AML-193 (cell line): ENCODE measurements at places on chromosomes 3 and 15.

DNA sequence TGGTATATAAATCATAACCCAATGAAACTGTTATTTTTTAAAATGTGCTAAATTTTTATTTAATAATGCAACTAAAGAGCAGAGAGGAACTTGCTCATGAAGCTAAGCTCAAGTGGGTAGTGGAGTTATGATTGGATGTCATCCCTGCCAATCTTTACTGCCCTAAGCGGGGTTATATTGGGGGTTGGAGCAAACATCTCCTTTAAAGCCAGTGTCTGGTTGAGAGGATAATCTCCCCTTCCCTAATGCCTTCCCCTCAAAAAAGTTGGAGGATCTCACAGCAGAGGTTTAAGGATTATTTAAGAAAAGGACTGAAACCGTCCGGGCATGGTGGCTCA is 32.1 kb upstream of the CLASP2 start:
- no peak for DNase-seq

DNA sequence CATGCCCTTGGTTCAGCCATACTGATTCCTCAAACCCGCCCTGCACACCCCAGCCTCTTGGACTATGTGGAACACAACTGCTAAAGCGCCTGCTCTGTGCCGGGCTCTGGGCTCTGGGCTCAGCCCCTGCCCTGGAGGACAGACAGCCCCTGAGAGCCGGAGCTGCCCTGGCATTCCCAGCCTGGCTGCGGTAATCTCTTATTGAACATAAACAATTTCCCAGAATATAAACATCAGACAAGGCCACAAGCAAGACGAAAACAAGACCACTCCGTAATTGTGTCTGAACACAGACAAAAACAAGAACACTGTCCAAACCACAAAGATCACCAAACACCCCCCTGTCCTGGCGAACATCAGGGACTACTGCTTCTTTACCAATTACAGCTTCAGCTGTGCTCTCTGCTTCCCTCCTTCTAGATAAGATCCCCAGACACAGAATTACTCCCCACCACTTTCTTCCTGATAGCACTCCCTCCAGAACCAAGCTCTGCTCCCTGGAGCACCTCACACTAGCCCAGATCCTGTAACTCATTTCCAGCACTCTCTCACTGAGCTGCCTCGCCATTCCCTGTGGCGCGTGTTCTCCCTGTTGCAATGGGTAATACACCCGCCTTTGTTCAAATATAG is 57.1 kb upstream of the TLE3 start:
- DNase-seq, result no peak

GRCh38 chr3:50610181-50610971 is 1.2 kb downstream of the CISH start:
- no peak for DNase-seq

DNA sequence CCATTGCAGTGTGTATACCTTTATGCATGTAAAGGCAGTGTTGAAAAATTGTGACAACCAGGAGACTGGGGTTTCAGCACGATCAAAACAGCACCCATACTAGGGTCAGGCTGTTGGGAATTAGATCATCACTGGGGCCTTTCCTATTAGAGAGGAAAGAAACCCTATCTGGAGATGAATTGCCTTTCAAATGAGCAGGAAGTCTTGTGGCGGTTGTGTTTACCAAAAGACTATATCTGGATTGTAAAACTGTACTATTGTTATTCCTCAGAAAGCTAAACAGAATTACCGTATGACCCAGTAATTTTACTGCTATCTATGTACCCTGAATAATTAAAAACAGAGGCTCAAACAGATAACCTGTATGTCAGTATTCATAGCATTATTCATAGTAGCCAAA is 10.1 kb downstream of the UBE2E1 start:
- no peak for DNase-seq

DNA sequence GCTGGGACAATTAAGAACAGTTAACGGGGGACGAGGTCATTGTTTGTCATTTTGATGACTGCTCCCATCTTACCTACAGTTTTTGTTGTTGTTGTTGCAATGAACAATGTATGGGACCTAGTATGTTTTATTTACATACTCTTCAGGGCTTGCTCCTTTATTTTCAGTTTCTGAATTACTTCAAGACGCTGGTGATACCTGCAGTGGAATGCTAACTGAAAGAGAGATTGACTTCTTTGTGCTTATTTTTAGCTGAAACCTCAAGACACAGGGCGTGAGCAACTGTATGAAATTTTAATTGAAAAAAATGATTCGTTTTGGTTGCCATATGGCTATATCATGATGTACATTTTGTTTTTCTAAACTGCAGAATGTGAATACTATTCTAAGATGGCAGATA is 297.9 kb downstream of the EDEM1 start:
- no peak for DNase-seq

- no peak for DNase-seq
Observed at GRCh38 chr15:45177285-45177684, 10.5 kb downstream of the SHF start.

GRCh38 chr15:78164010-78164409 is 14.8 kb downstream of the IDH3A start:
- no peak for DNase-seq

DNA sequence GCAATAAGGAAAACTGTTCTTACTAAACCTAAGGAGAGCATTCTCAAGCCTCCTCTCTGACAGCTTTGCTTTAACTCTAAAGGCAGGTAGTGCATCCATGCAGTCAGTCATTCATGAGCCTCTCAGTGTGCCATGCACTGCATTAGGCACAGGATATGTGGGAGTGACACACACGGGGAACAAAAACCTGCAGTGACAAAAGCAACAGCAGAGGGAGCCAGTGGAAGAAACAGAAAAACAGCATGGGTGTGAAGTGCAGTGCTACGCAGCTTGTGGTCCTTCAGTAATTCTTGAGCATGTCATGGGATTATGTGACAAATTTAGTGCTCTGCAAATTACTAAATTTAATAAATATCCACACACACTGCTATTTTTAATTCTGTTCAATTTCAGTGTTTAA is 230.7 kb downstream of the BBX start:
- DNase-seq, result peak; percentile 45

DNA sequence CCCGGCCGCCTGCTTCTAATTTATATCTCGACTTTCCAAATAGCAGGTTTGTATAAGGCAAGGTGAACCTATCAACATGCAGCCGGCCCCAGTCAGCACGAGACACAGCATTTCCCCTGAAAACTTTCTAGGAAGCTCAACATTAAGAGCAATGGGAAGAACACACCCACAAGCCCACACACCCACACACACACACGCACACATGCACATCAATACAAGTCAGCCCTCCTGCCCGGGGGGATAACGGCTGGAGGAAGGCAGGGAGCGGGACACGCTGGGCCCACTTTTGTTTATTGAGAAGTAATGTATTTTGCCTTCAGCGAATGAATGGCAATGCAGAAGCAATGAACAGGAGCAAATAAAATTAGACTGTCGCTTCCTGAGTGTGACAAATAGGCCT is 83.5 kb downstream of the PCSK6 start:
- DNase-seq, result no peak

GRCh38 chr3:52013802-52014598 is 18.3 kb upstream of the RPL29 start:
- no peak for DNase-seq

DNA sequence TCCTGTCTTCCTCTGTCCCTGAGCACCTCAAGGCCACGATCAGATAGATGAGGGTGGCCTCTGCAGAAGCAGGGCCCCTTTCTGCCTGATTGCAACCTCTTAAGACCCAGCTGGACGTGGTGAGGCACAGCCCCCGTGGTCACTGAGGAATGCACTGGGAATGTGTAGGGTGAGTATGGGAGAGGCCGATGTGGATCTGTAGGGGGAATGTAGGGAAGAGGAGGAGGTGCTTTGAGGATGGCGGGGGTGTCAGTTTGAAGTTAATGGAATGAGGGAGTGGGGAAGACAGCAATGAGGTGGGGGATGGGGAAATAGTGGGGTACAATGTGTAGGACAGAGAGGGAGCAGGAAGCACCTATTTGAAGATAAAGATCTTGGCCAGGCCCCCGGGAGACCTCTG is 785 bp upstream of the IQCF5 start:
- no peak for DNase-seq

- DNase-seq, result no peak
Observed at GRCh38 chr15:99366013-99366412, 114.7 kb downstream of the LRRC28 start.

DNA sequence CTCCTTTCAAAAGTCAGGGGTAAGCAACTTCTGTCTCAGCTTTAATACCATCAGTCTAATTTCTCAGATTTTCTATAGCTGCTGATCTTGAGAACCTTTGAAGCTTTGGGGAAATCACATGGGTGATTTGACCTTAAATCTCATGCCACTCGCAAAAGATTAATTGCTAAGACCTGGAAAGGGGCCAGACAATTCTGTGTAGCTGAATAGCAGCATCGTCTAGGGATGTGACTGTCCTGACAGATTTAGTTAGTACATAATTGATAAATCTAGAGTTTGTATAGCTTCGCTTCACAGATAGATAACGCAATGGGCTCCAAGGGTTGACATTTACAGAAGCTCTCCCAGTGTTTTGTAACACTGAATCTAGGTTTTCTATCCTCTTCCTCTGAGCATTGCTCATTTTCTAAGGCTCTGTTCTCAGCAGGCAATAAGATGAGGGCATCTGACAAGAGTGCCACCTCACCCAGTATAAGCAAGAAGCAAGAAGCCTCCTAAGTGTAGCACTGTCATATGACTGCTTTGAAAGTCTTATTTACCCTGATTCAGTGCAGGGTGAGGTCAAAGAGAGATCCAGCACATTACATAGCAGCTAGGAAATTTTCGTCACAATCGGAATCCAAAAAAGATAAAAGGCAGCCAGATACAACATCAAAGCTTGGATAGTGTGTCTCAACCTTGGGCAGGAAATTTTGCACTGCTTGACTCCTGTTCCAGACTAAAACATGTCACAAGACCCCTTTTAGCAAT is 47.7 kb upstream of the DUT start:
- DNase-seq, result no peak

DNA sequence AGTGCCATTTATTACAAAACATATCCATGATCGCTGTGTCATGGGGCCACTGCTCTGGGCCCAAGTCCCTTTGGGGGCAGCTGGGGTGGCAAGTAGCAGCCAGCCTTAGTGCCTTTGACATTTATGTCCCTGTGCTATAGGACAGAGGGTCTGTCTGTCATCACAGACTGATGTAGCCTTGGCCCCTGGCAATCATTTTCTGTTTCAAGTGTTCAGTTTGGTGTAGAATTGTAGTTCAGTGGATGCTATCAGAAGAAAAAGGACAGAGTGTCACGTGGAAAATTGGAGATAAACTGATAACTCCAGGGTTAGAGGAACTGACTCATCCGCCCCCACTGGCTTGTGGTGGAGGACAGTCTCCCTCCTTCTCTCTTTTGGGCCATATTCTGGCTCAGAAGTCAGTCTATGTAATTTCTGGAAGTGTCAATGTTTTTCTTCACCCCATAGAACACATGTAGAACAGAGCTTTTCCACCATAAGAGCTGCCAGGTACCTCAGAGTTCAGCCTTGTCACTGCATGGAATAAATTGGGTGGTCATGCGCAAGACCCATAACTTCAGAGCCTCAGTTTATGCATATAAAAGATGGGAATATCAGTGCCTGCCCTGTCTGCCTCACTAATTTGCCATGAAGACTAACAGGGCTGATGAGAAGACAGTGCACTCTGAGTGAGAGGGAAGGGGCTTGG is 4.5 kb upstream of the MRPS22 start:
- DNase-seq, result no peak

GRCh38 chr3:150736316-150736719 is 26.7 kb downstream of the SIAH2 start:
- DNase-seq, result no peak

- peak; percentile 95 for DNase-seq
Observed at GRCh38 chr3:87088993-87089841, 98.3 kb upstream of the VGLL3 start.

GRCh38 chr15:45101749-45102148 is 12.2 kb downstream of the DUOX2 start:
- DNase-seq, result no peak

- DNase-seq, result no peak
Observed at GRCh38 chr15:84914909-84915605, 30.6 kb downstream of the SLC28A1 start.

GRCh38 chr3:8345398-8345797 is 156.2 kb upstream of the LMCD1 start:
- no peak for DNase-seq

DNA sequence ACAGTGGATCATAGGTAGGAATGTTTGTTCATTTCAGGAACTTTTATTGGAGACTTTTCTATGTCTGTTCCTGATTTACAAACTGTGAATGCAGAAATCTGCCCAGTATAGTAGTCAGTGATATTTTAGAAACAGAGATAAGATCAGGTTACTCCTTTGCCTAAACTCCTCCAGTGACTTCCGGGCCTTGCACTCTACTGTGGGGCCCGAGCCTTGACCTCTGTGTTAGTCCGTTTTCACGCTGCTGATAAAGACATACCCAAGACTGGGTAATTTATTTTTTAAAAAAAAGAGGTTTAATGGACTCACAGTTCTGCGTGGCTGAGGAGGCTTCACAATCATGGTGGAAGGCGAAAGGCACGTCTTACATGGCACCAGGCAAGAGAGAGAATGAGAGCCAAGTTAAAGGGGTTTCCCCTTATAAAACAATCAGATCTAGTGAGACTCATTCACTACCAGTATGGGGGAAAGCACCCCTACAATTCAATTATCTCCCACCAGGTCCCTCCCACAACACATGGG is 127.1 kb downstream of the DNAJB8 start:
- no peak for DNase-seq

DNA sequence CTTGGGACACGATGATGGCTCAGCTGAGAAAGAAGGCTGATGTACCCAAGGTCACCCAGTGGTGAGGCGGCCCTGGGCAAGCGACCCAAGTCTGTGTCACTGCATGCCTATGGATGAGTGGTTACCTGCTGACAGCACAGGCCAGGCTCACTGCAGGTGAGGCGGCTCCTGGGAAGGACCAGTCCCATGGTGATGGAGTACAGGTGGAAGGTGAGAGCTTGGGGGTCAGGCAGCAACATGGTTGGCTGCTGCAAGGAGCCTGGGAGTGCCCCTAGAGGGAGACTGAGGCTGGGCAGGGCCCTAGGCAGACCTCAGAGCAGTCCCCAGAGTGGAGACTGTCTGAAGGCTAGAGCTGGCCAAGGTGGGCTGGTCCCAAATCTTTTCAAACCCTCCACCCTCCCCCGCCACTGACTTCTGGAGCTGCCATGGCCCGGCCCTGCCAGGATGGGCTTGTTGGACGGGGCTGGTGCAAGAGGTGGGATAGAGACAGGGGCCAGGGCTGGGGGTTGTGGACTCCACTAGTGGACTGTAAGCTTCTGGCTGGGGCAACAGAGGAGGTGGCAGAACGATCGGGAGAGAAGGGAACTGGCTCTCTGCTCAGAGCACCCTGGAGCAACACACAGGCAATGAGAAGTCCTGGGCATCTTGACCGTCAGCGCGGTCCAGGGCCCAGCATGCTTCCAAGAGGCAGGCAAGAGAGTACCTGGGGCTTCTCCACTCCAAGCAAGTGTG is 72.5 kb upstream of the SLC6A11 start:
- no peak for DNase-seq

GRCh38 chr15:86558252-86558651 is 478.6 kb downstream of the AGBL1 start:
- DNase-seq, result no peak

GRCh38 chr3:127473244-127474024 is 117.1 kb downstream of the TPRA1 start:
- DNase-seq, result no peak
